ENCODE measurements at places on chromosomes 12 and 14.

DNA sequence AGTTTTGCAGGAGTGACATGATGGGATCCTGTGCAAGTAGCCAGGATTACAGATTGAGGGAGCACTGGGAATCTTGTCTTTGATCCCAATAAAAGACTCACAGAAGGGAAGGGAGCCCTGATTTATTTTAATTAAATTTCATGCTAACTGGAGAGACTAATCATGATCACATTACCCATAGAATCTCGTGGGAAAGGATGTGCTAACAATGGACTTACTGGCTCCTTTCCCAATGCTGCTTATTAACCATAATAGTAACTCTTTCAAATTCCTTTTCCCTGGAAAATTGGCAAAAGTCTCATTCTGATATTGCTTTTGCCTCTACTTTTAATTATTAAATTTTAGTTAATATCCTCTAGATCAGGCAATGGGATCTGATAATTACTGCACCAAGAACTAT is 174.8 kb upstream of the AVPR1A start:
- no peak for DNase-seq

DNA sequence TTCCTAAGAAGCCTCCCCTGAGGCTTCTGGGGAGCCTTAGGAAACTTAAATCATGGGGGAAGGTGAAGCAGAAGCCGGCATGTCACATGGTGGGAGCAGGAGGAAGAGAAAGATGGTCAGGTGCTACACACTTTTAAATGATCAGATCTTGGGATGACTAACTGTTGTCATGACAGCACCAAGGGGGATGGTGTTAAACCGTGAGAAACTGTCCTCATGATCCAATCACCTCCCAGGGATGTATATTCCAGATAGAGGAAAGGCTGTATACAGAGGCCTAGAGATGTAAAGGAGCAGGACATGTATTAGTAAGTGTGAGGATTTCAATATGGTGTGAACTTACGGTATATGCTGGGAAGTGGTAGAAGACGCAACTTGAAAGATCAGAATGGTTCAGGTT is 121.1 kb downstream of the CAND1 start:
- no peak for DNase-seq

GRCh38 chr14:51680031-51680430 is 28.3 kb downstream of the FRMD6 start:
- DNase-seq, result no peak

DNA sequence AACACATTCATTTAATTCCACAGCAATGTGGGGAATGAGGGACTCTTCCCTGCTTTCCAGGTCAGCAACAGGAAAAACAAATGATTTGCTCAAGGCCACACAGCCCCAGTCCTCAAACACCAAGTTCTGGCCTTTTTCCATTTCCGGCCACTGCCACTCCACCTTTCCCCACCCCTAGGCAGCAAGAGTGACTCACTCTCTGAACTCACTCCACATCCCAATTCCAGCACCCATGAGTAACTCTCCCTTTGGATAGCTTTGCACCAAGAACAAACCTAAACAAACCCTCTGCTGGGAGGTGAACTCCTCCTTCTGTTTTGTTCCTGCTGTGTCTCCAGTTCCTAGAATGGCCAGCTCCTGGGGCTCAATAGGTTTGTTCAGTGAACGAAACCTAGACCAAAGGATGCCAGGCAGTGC is 30.4 kb upstream of the PLEKHG6 start:
- DNase-seq, result peak; percentile 43

- no peak for DNase-seq
Observed at GRCh38 chr12:124395284-124395752, 100.4 kb downstream of the RFLNA start.

GRCh38 chr12:123421314-123421713 is 15.2 kb downstream of the RILPL2 start:
- no peak for DNase-seq

DNA sequence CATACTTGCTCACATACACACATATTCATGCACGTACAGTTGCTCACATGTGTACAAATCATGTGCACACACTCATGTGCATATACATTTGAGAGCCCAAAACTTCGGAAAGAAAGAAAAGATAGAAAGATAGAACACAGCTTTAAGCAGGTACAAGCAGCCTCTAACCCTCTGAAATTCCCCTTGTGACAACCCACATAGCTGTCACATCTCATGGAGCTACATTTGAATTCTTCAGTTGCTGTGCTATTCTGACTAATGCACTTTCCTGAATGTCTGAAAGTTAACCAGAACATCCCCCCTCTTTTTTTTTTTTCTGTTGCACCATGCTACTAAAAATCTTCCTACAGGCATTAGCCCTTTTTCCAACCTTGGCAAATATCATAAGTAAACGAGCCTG is 51.9 kb upstream of the KCNA5 start:
- no peak for DNase-seq

- no peak for DNase-seq
Observed at GRCh38 chr12:106446419-106447092, 89.0 kb downstream of the POLR3B start.
